Ascending aorta (tissue), 2 donors: ENCODE measurements at places on chromosomes 13 and 19.

- DNase-seq, result no peak
These were observed 130.2 kb downstream of the FGF9 start for GRCh38 chr13:21800837-21801616.

DNA sequence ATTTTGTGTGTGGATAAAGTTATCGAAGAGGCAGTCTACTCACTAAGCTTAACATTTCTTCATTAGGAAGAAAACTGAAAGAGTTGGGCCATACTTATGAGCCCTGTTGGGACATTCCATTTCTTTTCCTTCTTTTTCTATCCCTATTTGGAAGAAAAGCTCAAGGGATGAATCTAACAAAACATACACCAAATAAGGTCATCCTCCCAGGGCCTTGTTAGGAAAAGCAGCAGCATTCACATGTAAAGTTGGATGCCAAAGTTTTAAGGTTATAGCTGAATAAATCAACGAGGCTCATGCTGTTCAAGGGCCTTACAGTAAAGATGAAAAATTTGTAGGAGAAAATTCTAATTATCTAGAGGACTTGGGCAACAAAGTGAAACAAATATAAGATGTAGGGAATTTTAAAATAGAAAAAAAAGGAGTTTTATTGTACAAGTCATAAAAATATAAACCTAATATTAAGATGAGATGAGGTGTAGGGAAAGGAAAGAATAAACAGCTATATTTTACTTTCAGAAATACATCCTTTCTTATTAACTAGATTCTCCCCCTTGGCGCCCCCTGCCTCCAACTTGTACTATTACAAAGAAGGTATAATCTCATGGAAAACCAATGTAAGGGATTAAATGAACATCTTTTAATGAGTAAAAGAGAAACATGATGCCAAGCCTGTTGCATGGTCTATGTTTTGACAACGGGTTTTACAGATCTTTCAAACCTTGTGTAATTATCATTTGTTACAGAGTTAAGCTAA, 160.4 kb downstream of the PCDH20 start:
- no peak for DNase-seq

GRCh38 chr13:60572003-60572798, 175.2 kb downstream of the TDRD3 start:
- DNase-seq, result no peak

DNA sequence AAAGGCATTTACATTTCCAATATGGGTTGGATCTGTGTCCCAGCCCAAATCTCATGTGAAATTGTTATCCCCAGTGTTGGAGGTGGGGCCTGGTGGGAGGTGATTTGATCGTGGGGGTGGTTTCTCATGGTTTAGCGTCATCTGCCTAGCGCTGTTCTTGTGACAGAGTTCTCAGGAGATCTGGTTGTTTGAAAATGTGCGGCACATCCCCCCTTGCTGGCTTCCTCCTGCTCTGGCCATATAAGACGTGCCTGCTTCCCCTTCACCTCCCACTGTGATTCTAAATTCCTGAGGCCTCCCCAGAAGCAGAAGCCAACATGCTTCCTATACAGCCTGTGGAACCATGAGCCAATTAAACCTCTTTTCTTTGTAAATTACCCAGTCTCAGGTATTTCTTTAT, 126.2 kb upstream of the FNDC3A start:
- no peak for DNase-seq

DNA sequence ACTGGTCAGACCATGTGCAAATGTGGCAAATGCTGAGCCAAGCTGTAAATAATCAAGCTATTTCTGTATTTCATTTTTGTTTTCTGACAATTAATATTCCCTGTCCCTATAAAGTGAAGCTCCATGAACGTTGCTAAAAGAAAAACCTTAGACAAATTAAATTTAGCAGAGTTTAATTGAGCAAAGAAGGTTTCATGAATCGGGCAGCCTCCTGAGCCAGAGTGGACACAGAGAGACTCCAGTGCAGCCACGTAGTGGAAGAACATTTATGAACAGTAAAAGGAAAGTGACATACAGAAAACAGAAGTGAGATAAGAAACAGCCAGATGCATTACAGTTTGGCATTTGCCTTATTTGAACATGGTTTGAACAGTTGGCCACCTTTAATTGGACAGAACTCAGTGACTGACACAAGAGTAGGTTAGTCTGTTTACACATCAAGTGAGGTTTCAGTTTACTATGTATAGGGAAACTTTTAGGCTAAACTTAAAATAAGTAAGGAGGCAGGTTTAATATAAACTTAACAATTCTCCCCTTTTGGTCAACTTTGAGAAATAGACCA, 69.7 kb downstream of the UFM1 start:
- no peak for DNase-seq

GRCh38 chr19:33377586-33378475, 4.3 kb downstream of the CEBPG start:
- no peak for DNase-seq

DNA sequence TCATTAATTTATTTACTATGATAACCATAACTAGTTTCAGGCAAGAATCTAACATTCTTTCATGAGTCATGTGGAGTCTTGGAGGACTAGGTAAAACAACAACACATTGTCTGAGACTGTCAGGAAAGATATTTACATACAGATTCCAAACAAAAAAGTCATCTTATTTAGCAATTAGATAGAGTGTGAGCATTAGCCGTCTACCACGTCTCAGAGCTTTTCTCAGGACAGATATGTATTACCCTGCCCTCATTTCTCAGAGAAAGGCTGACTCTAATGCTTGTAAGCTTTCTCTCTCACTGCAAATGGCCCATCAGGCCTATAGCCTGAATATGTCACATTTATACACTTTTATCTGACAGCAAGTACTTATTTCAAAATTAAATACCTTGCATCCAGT, 312.1 kb upstream of the PCDH20 start:
- no peak for DNase-seq

DNA sequence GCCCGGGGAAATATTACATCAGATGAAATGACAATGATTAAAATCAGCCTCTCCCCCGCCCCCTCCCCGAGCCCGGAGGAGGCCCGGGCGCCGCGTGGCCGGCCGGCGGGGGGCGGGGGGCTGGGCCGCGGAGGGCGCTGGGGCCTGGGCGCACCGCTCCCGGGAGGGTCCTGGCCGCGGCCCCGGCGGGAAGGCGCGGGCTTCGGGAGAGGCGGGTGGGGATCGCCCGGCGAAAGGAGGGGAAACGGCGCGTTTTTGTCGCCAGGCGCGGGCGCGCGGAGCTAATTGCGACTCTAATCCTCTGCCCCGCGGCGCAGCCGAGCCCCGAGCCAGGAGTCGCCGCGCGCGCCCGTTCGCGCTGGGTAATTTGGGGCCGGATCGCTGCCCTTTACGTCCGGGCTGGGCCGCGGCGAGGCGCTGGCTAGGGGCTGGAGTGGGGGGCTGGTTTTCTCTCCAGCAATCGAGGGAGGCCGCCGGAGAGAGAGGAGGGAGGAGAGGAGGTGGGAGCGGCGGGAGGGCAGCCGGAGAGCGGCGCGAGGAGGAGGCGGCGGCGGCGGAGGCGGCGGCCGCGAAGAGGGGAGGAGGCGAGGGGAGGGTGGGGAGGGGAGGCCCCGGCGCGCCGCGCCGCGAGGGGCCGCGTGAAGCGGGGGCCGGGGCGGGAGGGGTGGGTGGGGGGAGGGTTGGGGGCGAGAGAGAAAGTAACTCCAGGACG, at the start of gene KCTD15:
KCTD15 (plus strand) TSS at position 707 of the 712 bp plus-strand sequence. CDS start 3,585 bp downstream, outside the sequence.
- DNase-seq, result no peak

DNA sequence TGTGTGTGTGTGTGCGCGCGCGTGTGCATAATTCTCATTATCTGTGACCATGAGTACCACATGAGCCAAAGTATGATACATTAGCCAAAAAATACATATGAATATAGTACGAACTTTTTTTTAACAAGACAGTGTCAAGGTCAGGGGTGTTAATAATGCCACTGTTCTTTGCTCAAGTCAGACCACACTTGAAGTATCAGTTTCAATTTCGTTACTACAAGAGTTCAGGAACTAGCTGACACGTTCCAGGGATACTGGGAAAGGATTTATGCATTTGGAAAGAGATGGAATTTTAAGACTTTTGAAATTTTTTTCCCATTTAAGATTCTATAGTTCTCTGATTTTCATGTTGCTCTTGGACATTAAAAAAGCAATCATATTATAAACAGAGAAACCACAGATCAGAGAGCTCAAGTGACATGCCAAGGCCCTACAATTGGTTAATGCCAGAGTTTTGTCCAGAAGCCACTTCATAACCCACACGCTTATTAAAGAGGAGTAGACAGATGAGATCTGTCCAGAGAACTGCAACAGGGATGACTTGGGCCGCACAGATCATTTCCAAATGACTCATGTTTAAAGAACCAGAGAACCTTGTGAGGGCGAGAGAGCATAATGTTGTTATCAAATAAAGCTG, 718.8 kb upstream of the SGCG start:
- no peak for DNase-seq

- no peak for DNase-seq
These were observed 6.3 kb downstream of the PNKP start for GRCh38 chr19:49861107-49861506.

GRCh38 chr13:108419768-108420167, 150.2 kb downstream of the TNFSF13B start:
- DNase-seq, result no peak

DNA sequence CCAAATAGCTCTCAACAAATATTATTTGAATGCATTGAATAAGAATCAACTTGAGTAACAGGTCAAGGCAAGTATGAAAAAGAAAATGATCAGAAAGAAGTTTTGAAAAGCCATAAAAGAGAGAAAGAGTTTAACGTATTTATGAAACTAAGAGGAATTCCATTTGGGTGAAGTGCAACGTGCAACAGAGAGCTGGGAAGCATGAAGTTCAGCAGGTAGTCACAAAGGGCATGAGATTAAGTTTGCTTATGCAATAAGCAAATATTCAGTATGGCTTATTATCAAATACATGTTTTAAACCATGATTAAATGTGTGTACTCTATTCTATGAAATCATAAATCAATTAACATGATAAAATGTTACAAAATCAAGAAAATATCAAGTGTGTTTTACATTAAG, 62.7 kb upstream of the PCDH17 start:
- DNase-seq, result no peak

GRCh38 chr13:112953591-112954487, 15.2 kb upstream of the MCF2L start:
- no peak for DNase-seq

DNA sequence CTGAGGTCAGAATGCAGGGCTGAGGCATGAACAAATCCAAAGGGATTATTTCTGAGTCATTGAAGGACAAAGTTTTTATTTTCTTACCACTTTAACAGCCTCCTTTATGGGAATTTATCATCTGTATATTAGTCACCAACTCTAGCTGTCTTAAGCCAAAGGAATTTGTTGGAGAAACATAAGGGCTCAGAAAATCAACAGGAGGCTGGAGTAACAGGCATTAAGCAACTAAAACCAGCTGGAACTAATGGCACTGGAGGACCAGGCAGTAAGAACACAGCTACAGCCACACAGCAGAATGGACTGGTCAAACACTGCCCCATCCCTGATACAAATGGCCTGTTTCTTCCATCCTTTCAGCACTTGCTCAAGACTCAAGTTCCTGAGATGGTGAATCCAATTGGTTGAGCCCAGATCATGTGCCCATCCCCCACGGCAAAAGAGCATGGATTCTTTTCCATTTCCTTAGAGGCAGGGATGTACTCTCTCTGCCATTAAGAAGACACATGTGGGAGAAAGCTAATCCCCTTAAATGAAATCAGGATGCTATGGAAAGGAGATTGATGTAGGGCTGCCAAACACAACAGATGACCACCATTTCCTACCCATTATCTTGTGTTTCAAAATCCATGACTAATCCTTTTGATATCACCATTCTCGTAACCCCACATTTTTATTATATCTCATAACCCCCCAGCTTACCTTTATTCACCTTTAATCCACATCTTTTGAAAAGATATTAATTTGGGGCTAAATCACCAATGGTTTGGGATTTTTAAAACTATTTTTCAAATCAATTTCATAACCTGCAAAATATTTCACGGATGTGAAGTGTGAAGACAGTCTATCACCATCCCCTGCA, 157.0 kb upstream of the FNDC3A start:
- no peak for DNase-seq

DNA sequence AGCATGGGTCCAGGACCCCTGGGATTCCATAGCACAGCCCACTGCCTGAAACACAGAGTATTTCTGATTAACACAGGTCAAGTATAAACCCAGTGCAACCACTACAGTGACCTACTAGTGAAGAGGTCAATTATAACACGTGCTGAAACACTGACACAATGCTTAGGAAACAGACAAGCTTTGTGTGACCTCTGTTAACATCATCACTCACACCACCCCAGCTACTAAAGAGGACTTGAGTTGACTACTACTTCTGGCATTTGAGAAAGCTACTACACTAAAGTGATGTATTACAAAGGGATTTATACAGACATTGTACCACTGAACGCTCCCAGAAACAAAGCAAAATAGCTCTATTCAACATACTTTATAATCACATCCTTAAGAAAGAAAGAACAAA, 1935.9 kb upstream of the PCDH20 start:
- no peak for DNase-seq

- no peak for DNase-seq
These were observed 20.7 kb upstream of the XPO4 start for GRCh38 chr13:20923272-20923671.

GRCh38 chr19:29945017-29945416, 3.0 kb downstream of the URI1 start:
- DNase-seq, result no peak

- no peak for DNase-seq
These were observed 7.3 kb downstream of the IFNL3 start for GRCh38 chr19:39237200-39238184.

GRCh38 chr13:73133531-73133930, 74.7 kb downstream of the KLF5 start:
- DNase-seq, result no peak

GRCh38 chr13:51781246-51782022, 22.5 kb downstream of the DHRS12 start:
- DNase-seq, result no peak

GRCh38 chr19:55231391-55232285, 3.1 kb upstream of the TMEM86B start:
- no peak for DNase-seq

DNA sequence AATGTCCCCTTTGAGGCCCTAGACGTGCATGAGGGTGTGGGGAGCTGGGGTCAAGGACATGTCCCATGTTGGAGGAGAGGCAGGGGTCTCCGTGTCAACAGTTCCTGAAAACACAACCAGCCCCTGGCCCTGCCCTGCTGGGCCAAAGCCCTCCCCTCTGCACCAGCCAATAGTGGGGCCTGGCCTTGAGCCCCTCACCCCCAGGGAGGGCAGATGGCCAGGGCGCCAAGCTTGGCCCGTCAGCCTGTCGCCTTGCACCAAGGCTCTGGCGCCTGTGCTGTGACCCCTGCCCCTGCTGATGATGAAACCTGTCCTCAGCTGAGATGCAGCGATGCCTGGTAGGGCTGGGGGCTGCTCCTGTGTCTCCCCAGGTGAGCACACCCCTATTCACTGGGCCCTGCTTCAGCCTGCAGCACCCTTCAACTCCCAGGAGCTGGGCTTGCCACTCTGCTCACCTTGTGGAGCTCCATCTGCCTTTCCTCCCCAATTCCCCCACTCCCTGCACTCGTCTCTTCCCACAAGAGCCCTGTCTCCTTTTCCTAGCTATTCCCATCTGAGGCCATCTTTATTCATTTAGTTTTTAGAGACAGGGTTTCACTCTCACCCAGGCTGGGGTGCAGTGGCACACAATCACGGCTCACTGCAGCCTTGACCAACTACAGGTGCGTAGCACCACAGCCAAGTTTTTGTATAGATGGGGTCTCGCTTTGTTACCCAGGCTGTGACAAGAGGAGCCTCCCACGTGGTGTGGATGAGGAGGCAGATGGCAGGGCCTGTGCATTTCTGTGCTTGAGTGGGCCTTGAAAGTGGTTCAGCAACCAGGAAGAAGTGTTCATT, 2.1 kb upstream of the HAMP start:
- no peak for DNase-seq
